ENCODE measurements at places on chromosomes 1 and 21.

- peaks cover 19% of the 10 kb centered on the region for H3K27me3 ChIP-seq
- H3K4me3 ChIP-seq, result no peak overlapping the region
- H3K4me1 ChIP-seq, result no peaks in the 10 kb centered on the region
- no peak for DNase-seq
These were observed 26.5 kb downstream of the CD247 start for GRCh38 chr1:167491586-167492461.

GRCh38 chr1:41874903-41875411 lies 43.8 kb downstream of the HIVEP3 start:
- H3K4me3 ChIP-seq, result no peak overlapping the region
- no peaks in the 10 kb centered on the region for H3K36me3 ChIP-seq
- DNase-seq, result no peak
- peaks cover 4% of the 10 kb centered on the region for H3K4me1 ChIP-seq

DNA sequence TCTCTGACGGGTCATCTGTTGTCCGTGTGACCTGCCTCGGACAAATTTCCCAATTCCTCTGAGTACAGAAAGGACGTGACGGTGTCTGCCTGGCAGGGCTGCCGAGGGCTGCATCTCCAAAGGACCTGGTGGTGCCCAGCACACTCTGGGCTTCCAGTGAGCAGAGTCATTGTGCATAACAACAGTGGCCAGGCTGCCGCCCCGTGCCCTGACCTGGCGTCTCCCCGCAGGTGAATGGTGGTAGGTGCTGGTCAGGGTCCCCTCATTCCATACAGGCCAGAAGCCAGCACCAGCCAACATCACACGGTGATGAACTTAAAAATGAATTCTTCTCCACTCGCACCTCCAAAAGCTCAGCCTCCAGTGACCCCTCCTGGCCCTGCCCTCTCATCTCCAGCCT lies 28.2 kb downstream of the PRDM16 start:
- no peak overlapping the region for H3K27ac ChIP-seq
- no peak for DNase-seq
- no peak overlapping the region for H3K4me3 ChIP-seq
- H3K4me1 ChIP-seq, result no peaks in the 10 kb centered on the region
- no peaks in the 10 kb centered on the region for H3K36me3 ChIP-seq

- H3K27ac ChIP-seq, result no peak overlapping the region
- H3K4me3 ChIP-seq, result no peak overlapping the region
- H3K4me1 ChIP-seq, result no peaks in the 10 kb centered on the region
- H3K27me3 ChIP-seq, result peaks cover 37% of the 10 kb centered on the region
These were observed 57.8 kb upstream of the CD1D start for GRCh38 chr1:158122833-158123388.

GRCh38 chr1:61190618-61191432 lies 108.5 kb downstream of the NFIA start:
- H3K4me3 ChIP-seq, result no peak overlapping the region
- H3K27ac ChIP-seq, result no peak overlapping the region
- no peaks in the 10 kb centered on the region for H3K4me1 ChIP-seq
- DNase-seq, result no peak
- H3K27me3 ChIP-seq, result no peaks in the 10 kb centered on the region

- no peaks in the 10 kb centered on the region for H3K27me3 ChIP-seq
- H3K36me3 ChIP-seq, result no peaks in the 10 kb centered on the region
- no peak overlapping the region for H3K4me3 ChIP-seq
- 0 out of 2 replicates have a peak overlapping the region, but pooled peaks have one; percentile 0 for H3K27ac ChIP-seq
These were observed 15.3 kb downstream of the UCK2 start for GRCh38 chr1:165842671-165843129.

- H3K36me3 ChIP-seq, result no peaks in the 10 kb centered on the region
- no peaks in the 10 kb centered on the region for H3K27me3 ChIP-seq
- no peak overlapping the region for H3K27ac ChIP-seq
- H3K4me1 ChIP-seq, result no peaks in the 10 kb centered on the region
- DNase-seq, result no peak
These were observed 642.2 kb downstream of the PTPRU start for GRCh38 chr1:29878501-29878900.

DNA sequence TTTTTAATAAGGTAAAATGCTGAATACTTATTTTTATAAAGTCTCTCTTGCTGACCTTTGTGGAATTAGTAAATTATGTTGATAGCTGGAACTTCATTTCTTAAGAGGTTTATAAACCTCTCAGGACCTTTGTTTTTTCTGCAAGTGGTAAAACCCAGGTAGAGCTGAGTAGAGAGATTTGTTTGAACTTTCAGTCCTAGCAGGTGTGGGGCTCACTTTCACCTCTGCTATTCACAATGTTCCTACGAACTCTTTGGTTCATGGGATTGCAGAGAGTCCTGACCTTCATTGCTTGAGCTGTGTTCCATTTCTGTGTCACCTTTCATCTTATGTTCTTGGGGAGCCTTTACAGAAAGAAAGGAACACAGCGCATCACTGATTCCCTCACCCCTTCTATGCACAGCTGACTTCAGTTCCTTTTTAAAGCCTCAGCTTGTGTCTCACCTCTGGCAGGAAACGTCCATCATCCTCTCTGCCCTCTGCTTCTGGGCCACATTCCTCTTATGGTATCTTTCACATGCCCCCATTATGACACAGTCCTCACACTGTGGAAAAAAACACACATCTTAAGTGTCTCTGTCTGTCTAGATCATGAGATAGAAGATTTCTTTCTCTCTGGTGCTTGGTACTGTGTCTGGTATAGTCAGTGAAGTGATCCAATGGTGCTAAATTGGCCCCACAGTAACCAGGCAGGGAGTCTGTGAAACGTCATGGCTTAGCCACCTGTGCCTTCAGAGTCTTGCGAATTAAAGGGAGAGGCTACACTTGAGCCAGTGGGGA lies 262.5 kb upstream of the B3GALT2 start:
- no peak for DNase-seq
- no peaks in the 10 kb centered on the region for H3K4me1 ChIP-seq
- H3K27me3 ChIP-seq, result no peaks in the 10 kb centered on the region
- no peak overlapping the region for H3K4me3 ChIP-seq
- no peak overlapping the region for H3K27ac ChIP-seq
- no peaks in the 10 kb centered on the region for H3K36me3 ChIP-seq

- no peak overlapping the region for H3K27ac ChIP-seq
- no peak overlapping the region for H3K4me3 ChIP-seq
- H3K36me3 ChIP-seq, result no peaks in the 10 kb centered on the region
- no peak for DNase-seq
- no peaks in the 10 kb centered on the region for H3K4me1 ChIP-seq
These were observed 42.1 kb downstream of the UBE2U start for GRCh38 chr1:64245495-64245894.

- no peak overlapping the region for H3K27ac ChIP-seq
- DNase-seq, result peak; percentile 30
- H3K4me1 ChIP-seq, result no peaks in the 10 kb centered on the region
These were observed 24.4 kb downstream of the TBX15 start for GRCh38 chr1:118963456-118964430.

- peaks cover 5% of the 10 kb centered on the region for H3K4me1 ChIP-seq
- no peaks in the 10 kb centered on the region for H3K27me3 ChIP-seq
- no peak for DNase-seq
These were observed 156.1 kb downstream of the KIF26B start for GRCh38 chr1:245310571-245311531.

DNA sequence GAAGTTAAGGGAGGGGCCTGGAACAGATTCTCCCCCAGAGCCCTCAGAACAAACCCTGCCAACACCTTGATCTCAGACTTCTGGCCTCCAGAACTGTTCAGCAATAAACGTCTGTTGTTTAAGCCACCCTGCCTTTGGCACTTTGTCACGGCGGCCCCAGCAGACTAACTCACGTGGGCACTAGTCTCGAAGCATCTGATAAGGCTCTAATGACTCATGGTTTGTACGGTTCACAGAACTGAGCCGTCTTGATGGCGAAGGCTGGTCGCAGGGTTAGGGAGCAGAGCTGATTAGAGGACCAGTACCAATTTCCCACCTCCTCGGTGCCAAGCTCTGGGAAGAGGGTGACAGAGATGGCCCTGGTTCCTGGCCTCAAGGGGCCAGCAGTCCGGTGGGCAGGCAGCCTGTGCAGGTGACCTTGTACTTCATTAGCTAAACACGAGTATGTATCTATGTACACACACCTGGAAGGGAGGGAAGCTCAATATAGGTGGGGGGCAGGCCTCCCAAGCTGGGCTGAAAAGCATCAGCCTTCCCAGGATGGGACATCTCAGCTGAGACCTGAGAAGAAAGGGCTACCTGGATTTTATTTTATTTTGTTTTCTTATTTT lies 112.8 kb downstream of the MRPS6 start:
- no peak for DNase-seq
- H3K27ac ChIP-seq, result no peak overlapping the region
- no peak overlapping the region for H3K4me3 ChIP-seq
- H3K36me3 ChIP-seq, result no peaks in the 10 kb centered on the region

DNA sequence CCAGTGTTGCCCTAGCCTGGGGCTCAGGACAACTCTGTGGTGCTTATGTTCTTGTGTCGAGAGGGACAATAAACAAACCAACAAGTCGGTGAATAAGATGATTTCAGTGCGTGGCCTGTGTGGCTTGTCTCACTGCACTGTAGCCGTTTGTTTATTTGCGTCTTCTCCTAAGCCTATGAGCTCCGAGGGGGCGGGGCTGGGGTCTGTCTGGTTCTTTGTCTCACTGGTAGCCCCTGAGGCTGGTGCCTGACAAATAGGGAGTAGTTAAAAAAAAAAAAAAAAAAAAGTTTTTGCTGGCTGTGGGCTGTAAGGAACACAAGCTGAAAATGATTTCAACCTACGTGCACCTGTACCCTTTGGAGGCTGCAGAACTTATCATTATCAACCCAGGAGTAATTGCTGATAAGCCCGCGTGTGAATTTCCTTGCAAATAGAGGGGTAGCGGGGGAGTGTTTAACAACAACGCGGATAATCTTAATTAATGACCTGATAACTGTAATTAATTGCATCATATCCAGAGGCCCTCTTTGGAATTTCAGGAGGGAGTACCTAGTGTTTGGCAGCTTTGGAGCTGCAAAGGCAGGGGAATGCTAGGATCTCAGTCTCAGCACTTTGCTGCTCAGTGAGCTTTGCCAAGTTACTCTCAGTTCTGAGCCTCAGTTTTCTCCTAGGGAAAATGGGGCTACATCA lies 925 bp upstream of the ARHGEF10L start:
- no peaks in the 10 kb centered on the region for H3K36me3 ChIP-seq
- H3K27me3 ChIP-seq, result no peaks in the 10 kb centered on the region
- peak; percentile 44 for DNase-seq
- H3K4me1 ChIP-seq, result peaks cover 8% of the 10 kb centered on the region
- no peak overlapping the region for H3K4me3 ChIP-seq

- peaks cover 78% of the 10 kb centered on the region for H3K27me3 ChIP-seq
- no peaks in the 10 kb centered on the region for H3K4me1 ChIP-seq
- no peaks in the 10 kb centered on the region for H3K36me3 ChIP-seq
- no peak for DNase-seq
These were observed 2.7 kb downstream of the IGSF9 start for GRCh38 chr1:159942632-159943277.

DNA sequence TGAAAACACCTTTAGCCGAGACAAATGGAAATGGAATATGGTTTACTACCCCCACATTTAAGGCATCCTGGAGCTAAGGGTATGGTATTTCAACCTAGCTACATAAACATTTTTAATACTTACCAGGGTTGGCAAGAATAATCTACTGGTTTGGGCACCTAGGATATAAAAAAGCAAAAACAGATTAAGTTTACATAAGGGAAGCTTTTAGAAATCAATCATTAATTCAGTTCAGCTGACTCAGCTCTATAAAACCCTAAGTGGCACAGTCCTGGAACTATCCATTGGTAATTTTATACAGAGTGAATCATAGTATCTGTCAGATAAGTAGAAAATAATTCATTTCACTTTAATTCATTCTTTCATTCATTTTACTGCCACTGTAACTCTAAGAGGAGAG lies 355.2 kb downstream of the VAV3 start:
- H3K27ac ChIP-seq, result no peak overlapping the region
- H3K36me3 ChIP-seq, result no peaks in the 10 kb centered on the region
- H3K27me3 ChIP-seq, result no peaks in the 10 kb centered on the region

DNA sequence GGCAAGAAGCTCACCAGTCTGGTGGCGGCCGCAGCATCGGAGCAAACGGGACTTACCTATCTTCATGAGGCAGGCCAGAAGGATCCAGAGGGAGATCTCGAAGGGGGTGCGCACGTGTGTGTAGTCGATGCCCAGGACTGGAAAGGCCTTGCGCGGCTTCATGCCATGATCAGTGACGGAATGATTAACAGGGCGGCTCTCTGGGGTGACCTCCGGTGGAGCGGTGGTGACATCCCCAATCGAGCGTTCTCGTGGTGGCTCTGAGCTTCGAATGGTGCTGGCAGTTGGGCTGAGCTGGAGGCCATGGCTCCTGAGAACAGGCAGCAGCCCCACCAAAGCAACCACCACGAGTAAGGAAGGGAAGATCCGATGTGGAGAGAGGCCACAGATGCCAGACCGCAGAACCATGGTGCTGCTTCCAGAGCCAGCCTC lies 982 bp downstream of the SLC9A1 start:
- H3K4me1 ChIP-seq, result peaks cover 31% of the 10 kb centered on the region
- H3K27me3 ChIP-seq, result no peaks in the 10 kb centered on the region
- peak overlapping the region; percentile 61 for H3K4me3 ChIP-seq

GRCh38 chr1:10032590-10033358 lies at the start of gene UBE4B:
UBE4B (plus strand) TSS chr1:10032958; CDS start chr1:10033671, 713 bp downstream.
- H3K27ac ChIP-seq, result peak within 1 kb of the TSS; percentile 84
- peak; percentile 97 for DNase-seq
- H3K36me3 ChIP-seq, result no peaks in the 10 kb centered on the region
- H3K27me3 ChIP-seq, result no peaks in the 10 kb centered on the region
- peak within 1 kb of the TSS; percentile 70 for H3K4me3 ChIP-seq
- peaks cover 6% of the 10 kb centered on the region for H3K4me1 ChIP-seq

- H3K4me3 ChIP-seq, result no peak overlapping the region
- H3K36me3 ChIP-seq, result no peaks in the 10 kb centered on the region
- no peak for DNase-seq
- H3K27me3 ChIP-seq, result peaks cover 31% of the 10 kb centered on the region
These were observed 29.4 kb upstream of the TMPRSS2 start for GRCh38 chr21:41537356-41537755.

- no peak for DNase-seq
- peak overlapping the region; percentile 36 for H3K27ac ChIP-seq
- H3K4me3 ChIP-seq, result no peak overlapping the region
- H3K36me3 ChIP-seq, result peaks cover 42% of the 10 kb centered on the region
These were observed 15.7 kb upstream of the A3GALT2 start for GRCh38 chr1:33336580-33336979.

DNA sequence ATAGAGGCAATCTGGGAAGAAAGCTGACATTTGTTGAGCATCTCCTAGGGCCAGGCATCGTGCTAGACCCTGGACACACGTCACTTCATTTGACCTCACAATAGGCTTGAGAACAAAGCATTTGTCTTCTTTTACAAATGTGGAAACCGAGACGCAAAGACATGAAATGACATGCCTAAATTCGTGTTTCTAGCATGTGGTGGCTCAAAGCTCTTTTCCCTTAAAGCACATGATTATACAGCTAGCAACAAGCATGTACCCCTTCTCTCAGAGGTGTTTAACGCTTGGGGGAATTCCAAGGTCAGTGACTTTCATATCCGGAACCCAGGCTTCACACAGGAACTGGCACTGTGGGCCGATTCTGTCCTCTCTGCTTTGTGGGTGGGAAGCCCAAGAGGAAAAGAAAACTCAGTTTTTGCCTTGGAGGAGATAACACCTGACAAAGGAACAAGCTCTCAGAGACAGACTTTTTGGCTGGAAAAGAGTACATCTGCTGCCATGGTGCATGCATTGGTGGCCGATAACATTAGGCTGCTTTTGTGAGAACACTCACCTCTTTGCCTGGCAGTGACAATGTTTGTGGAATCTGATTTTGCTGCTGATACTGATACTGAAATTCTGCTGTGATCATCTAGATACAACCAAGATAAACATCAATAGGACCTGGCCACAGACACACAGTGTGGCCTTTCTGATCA lies 15.4 kb upstream of the CD2 start:
- no peak for DNase-seq
- no peak overlapping the region for H3K27ac ChIP-seq
- no peaks in the 10 kb centered on the region for H3K4me1 ChIP-seq
- H3K27me3 ChIP-seq, result no peaks in the 10 kb centered on the region
- H3K36me3 ChIP-seq, result no peaks in the 10 kb centered on the region

- peak; percentile 34 for DNase-seq
- H3K4me3 ChIP-seq, result no peak overlapping the region
- H3K36me3 ChIP-seq, result peaks cover 8% of the 10 kb centered on the region
- H3K27ac ChIP-seq, result no peak overlapping the region
These were observed 135.1 kb downstream of the AK5 start for GRCh38 chr1:77416692-77417450.

Data from IMR-90 (cell line).